ENCODE measurements at places on chromosomes 7 and 10.

GRCh38 chr7:108529341-108529740 is 3.4 kb upstream of the PNPLA8 start:
- DNase-seq: no peak

DNA sequence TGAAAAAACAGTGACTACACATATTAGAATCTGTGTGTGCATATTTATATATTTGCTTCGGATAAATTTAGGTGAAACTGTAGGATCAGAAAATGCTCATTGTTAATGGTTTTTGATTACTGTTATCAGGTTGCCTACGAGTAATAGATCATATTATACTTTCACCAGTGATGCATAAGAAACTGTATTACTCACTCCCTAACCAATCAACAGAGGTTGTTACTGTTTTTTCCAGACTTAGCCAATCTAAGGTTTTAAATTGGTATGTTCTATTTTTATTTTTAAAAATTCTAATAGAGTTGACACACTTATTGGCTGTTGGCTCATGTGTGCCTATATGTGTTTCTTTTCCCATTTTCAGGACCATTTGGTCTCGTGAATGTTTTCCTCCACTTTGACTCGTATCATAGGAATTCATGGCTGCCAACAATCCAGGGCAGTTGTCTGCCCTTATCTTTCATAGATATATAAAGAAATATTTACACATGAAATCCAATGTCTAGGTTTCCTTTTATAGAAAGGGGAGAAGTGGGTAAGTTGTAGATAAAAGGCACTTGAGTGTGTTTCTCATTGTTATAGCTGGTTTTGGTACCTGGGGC is 59.2 kb downstream of the ANLN start:
- DNase-seq: no peak

DNA sequence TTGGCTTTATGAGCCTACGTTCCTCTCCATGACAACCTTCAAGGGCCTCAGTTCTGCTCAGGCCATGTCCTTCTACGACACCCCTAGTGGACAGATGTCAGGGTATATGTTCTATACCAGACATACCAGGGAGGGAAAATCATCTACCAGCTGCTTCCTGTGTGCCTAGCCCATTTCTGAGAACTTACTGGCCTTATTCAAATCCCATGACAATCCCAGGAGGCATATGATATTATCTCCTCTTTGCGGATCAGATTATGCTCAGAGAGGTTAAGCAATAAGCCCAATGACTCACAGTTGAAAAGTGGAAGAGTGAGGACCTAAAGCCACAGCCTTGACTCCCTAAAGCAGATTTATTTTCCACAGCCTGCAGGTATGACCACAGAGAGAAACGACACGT is 139.3 kb downstream of the GLI3 start:
- peak; percentile 25 for DNase-seq

DNA sequence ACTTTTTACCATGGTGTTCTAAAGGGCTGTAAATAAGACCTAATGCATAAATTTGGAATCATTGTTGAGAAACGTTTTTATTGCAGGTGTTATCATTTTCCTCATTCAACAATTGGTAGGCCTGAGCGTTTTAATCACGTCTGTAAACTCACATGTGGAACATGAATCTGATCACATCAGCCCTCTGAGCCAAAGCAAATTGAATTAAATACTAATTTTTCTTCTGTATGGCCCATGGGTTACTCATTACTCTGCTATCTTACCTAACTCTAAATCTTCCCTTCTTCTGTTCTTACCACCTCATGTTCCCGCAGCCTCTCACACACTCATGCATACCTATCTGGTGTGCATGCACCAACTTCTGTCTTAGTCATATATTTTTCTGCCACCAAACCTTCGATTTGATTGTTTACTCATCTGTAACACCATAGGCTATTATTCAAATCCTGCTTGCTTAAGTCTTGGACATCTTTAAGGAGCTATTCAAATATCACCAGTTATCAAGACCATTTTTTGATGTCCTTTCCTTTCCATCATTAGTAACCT is 82.3 kb downstream of the NXPH1 start:
- no peak for DNase-seq

DNA sequence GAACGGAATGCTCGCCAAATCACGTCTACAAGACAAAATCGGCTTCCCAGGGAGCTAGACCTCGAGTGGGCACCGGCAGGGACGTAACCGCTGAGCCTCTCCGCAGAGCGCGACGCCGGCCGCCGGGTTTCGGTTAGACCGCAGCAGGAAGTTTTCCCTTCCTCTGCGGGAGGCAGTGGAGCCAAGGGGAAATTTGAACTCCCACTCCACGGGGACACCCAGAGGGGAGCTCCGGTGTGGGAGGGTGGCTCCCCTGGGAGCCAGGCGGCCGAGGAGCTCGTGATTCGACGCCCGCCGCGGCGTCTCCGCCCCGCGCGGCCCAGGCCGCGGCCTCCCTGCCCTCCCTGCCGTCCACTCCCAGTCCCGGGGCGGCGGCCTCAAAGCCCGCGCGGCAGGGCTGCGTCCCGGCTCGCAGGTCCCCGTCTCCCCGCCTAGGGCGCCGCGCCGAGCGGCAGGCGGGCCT is 426 bp downstream of the SYPL1 start:
- DNase-seq: peak; percentile 69

Data from SW 1271 (cell line).